ENCODE measurements at places on chromosomes 12 and 14.

DNA sequence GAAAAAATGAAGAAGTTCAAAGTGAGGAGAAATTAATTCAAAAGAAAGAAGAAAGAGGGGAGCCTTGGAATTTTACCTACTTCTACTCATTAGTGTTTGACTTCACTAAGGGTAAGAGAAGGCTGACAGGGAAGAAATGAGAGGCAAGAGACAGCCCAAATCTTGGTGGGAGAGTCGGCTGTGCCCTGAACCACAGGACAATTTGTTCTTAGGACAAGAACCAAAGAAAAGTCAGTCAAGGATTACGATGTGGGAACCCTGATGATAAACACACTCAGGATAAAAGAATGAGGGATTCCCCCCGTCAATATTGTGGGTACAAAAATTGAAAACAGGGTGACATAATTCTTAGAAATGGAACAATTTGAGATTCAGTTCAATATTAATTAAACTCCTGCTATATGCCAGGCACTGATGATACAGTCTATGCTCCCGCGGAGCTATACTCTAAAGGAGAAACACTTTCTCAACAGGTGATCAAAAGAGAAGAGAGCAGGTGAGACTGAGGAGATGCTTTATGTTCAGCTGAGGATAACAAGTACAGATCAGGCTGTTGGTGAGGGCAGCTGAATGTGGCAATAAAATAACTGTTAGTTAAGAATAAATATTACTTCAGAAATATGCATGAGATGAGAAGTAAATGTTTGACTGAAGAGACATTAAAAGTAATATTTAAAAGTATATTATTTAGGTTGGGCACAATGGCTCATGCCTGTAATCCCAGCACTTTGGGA, 175.4 kb downstream of the SLC25A21 start:
- no peak for DNase-seq

- DNase-seq, result no peak
Measured at GRCh38 chr14:29810682-29811081, 117.0 kb downstream of the PRKD1 start.

- DNase-seq, result no peak
Measured at GRCh38 chr14:53534841-53535240, 381.7 kb upstream of the DDHD1 start.

GRCh38 chr14:26143057-26143456, 454.8 kb downstream of the NOVA1 start:
- DNase-seq, result no peak

DNA sequence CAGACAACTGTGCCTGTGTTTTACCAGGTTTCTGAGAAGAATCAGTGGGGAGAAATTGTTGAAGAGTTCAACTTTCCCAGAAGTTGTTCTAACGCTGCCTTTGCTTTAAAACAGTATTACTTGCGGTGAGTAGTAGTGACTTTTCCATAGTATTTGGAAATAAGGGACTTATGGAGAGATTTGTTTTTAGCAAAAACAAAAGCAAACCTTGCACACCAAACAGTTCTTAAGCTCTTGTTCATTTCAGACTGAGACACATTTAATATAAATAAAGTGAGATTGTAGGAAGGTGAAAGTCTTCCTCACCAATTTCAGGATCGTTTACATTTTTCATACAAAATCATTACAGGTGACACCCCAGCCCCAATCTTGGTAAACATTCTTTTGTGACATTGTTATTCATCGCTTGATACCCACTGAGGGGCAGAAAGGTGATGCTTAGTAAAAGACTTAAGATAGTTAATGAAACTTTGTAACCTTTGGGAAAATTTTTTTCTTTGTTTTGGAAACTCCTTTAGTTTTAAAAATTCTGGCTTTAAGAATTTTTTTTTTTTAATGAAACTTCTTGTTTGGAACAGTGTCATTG, 1.8 kb downstream of the ARID2 start:
- no peak for DNase-seq

- no peak for DNase-seq
Measured at GRCh38 chr12:15590180-15590826, 198.9 kb downstream of the EPS8 start.

GRCh38 chr12:101001669-101002068, 207.1 kb downstream of the ANO4 start:
- no peak for DNase-seq

DNA sequence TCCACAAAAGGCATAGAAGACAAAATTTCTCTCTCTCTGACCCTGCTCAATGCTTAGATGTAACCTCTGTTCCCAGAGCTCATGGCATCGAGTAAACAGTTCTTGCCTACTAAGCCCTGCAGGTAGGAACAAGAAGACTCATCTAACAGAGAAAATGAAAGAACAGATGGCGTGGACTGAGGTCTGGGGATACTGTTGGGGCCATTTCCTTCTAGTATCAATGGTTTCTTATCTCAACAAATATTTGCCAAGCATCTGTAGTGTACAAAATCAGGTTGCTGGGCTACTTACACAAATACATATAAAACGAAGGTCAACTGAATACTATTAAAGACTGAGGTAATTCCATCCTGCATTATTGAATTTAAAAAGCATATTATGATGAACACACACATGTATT, 93.3 kb downstream of the RIMBP2 start:
- DNase-seq, result no peak

DNA sequence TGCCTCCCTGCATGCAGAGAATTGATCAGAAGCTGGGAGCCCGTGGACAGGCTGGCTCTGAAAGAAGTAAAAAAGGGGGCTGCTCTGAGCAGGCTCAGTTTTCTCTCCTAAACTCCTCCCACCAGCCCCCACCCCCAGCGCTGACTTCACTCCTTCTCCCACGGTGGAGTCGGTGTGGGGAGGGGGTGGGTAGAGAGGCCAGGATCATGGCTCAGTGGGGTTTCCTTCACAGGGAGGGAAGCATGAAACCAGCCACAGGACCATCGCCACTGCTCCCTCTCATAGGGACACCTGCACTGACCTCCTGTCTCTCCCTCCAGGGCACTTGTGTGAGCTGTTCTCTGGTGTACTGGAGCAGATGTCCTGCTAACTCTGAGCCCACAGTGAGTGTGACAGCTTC, 78.9 kb downstream of the STAB2 start:
- no peak for DNase-seq

DNA sequence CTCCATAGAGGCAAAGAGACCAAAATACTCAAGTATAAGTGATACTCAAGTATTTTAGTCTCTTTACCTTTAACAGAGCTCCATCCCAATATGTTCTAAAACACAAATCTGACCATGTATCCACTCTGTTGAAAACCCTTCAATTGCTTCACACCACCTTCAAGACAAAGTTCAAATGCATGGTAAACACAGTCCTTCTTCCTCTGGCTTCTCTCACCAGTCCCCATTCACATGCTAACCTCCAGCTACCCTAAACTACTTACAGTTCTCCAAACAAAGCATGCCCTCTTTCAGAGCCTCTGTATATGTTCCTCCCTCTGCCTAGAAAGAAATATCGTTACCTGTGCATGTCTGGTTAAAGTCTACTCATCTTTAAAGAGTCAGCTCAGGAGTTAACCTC, 100.2 kb downstream of the NUMB start:
- DNase-seq, result no peak

DNA sequence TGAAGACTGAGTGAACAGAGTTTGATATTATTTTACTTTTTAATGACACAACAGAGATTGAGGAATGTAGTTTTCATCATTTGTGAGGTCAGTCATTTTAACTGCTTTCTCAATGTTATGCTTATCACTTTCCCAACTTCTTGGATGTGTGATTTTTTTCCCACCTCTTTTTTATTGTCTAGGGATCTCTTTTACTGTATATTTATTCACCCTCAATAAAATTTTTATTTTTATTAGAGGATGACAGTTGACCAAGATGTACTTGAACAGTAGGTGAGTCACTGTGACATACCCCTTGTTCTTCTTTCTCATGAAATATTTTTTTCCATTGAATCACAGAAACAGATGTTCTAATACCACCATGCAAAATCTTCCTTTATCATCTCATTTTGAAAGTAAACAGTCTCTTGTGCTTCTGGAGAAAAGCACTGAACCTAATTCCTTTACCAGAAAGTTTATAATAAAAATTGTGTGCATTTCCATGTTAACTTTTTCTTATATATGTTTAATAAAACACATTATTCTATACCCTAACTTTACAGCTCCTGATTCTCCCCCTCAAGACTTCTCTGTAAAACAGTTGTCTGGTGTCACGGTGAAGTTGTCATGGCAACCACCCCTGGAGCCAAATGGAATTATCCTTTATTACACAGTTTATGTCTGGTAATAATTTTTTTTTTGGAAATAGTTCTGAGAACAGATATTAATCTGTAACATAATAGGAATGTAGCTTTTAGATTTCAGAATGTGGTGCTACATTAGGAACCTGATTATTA, 65.9 kb downstream of the PTPRQ start:
- no peak for DNase-seq

DNA sequence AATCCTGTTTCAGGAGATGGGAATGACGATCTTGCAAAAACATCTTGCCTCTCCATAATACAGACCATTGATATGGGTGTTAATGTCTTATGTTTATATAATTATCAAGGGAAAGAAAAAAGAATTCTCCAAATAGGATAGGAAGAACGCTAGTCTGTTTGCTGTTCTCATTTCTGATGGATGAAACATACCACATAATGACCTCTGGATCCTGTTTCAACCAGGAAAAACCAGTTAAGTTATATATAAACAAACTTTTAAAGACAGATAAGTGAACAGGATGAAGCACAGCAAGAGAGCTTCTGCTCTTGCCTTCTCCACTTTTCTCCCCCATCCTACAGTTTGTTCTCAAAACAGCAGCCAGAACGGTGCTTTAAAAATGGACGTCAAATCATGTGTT, 27.8 kb downstream of the COQ6 start:
- no peak for DNase-seq

GRCh38 chr12:48795550-48796455, 6.9 kb upstream of the ADCY6 start:
- DNase-seq, result peak; percentile 30

DNA sequence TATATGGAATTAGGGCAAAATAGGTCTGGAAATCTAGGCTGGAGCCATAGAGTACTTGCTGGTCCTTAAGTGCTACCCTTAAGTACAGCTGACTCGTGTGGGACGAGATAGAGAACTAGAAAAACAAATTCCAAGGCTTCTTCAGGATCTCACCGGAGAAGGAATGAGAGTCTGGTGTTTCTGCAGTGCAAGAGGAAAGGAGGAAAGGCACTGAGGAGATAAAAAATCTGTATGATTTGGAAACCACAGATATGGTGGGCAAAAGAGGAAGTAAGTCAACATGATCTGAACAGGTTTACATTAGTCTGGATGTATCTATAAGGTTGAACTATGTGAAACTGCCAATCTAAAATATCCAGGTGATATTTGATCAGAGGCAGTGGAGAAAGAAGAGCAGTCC, 134.4 kb upstream of the SOX5 start:
- DNase-seq, result no peak

GRCh38 chr12:131454418-131455217, 256.3 kb upstream of the SFSWAP start:
- no peak for DNase-seq

GRCh38 chr14:60561845-60562746, 53.1 kb downstream of the SIX6 start:
- DNase-seq, result no peak

DNA sequence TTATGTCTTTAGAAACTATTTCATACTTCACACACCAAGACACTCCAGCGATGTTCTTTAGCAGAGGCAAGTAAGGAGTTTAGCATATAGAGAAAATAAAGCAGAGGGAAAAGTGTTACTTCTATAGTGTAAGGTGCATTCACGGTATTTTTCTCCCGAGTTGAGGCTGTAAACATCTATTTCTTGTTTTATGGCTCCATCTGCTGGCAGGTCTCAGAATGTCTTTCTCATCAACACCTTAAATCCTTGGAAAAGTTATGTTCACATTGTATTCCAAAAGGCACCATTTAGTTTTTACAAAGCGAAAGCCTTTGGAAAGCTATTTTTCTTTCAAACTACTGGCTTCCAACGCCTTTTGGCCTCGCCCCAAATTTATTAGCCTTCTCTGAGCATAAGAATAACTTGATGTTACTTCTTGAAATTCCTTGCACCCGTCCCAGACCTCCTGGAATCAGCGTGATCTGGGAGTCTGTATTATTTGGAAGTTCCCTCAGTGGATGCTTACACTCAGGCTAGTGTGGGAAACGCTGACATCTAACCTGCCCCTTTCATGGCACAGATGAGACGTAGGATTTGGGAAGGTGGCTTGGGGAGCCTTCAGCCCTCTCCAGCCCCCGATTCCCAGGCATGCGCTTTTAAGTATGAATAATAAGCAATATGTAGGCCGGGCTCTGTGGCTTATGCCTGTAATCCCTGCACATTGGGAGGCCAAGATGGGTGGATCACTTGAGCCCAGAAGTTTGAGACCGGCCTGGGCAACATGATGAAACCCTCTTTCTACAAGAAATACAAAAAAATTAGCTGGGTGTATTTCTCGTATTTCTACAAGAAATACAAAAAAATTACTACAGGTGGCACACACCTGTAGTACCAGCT, 1.9 kb upstream of the PIWIL1 start:
- DNase-seq, result no peak

DNA sequence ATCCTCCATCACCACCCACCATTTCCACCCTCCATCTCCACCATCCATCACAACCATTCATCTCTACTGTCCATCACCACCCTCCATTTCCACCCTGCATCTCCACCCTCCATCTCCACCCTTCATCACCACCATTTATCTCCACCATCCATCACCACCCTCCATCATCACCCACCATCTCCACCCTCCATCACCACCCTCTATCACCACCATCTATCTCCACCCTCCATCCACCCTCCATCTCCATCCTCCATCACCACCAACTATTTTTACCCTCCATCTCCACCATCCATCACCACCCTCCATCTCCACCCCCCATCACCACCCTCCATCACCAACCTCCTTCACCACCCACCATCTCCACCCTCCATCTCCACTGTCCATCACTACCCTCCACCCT, 4.7 kb upstream of the CEP170B start:
- no peak for DNase-seq

- no peak for DNase-seq
Measured at GRCh38 chr14:68397822-68398221, 395.0 kb downstream of the ZFP36L1 start.

DNA sequence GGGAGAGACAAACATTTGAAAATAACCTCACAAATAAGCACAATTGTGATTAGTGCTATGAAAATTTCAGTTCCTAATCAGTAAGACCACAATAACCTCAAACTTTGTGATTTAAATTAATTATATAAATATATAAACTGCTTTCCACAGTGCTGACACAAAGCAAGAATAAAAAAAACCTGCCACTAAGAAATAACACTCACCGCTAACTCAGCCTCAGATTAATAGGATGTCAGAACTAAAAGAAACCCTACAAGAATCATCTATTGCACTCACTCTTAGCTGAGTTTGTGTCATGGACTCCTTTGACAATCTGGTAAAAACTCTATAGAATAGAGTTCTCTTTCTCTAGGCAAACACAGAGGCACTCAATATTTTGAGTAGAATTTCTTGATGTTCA, 68.4 kb downstream of the SLC41A2 start:
- DNase-seq, result no peak

GRCh38 chr12:120962532-120963020, 15.8 kb upstream of the HNF1A start:
- no peak for DNase-seq

GRCh38 chr12:91958816-91959215, 186.8 kb downstream of the BTG1 start:
- no peak for DNase-seq
